Thymus (tissue), 14 donors: ENCODE measurements at places on chromosomes 1 and 21.

DNA sequence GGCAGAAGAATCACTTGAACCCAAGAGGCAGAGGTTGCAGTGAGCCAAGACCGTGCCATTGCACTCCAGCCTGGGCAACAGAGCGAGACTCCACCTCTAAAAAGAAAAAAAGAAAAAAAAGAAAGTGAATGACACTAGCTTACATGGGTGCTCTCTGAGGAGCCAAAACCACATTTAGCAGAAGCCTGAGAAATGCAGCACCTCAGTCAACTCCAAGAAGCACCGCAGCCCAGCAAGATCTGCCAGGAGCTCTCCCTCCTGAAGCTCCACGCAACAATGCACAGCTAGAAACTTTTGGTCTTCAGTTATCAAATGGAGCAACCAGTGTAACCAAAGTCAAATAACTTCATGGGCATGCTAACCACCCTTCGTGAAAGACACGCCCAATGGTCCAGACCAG is 229.1 kb downstream of the SETD4 start:
- H3K4me1 ChIP-seq: peaks cover 21% of the 10 kb centered on the region
- no peak overlapping the region for H3K4me3 ChIP-seq
- H3K27me3 ChIP-seq: no peaks in the 10 kb centered on the region
- H3K27ac ChIP-seq: no peak overlapping the region
- no peaks in the 10 kb centered on the region for H3K36me3 ChIP-seq

DNA sequence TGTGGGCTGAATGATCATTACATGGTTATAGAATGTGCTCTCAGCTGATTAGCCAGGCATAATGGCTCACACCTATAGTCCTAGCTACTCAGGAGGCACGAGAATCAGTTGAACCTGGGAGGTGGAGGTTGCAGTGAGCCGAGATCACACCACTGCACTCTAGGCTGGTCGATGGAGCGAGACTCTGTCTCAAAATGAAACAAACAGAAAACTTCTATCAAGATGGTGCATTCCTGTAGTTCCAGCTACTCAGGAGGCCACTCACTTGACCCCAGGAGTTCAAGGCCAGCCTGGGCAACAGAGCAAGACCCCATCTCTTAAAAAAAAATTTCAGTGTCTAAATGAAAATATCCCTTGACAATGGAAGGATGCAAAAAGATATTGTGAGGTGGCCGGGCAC is 10.9 kb downstream of the TIMM17A start:
- no peak for DNase-seq
- no peak overlapping the region for H3K4me3 ChIP-seq
- peaks cover 64% of the 10 kb centered on the region for H3K36me3 ChIP-seq
- H3K4me1 ChIP-seq: no peaks in the 10 kb centered on the region

- no peaks in the 10 kb centered on the region for H3K36me3 ChIP-seq
- no peaks in the 10 kb centered on the region for H3K27me3 ChIP-seq
- no peak overlapping the region for H3K4me3 ChIP-seq
- no peak for DNase-seq
Observed at GRCh38 chr21:25186273-25186672, 421.0 kb downstream of the MRPL39 start.

DNA sequence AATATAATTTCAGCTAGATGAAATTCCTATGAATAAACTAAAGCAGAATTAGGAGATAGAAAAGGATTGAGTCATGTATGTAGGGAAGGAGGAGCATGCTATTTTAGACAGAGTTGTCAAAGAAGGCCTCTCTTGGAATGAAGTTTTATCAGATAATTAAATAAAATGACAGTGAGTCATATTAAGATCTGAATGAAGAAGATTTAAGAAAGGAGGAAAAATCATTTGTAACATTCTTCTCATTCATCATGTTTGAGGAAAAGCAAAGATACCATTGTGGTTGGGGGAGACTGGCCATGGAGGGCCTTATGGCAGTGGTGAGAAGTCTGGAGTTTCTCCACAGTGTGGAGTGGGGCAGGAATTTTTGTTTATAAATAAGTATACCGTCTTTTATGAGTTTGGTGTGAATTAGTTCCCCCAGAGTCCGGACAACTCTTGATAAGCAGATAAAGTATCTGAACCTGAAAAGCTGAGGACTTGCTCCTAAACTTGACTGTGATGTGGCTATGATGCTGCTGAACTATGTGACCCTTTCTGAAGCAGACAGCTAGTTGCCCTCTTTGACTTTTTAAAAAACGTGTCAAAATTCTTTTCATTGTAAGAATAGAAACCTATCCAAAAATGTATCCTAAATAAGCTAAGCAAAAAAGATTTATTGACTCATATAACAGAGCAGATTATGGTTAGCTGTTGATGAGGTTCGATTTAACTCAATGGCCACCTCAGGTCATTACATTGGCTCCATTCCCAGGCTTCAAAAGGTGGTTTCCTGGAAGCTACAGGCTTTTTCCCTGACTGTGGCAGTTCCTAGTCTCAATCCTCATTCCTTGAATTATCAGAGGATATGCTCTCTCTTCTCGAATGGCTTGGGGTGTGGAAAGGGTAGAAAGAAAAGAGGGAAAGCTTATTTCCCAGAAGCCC is 90.8 kb downstream of the LHX9 start:
- H3K27me3 ChIP-seq: no peaks in the 10 kb centered on the region
- no peaks in the 10 kb centered on the region for H3K4me1 ChIP-seq
- H3K27ac ChIP-seq: no peak overlapping the region
- H3K36me3 ChIP-seq: no peaks in the 10 kb centered on the region
- no peak overlapping the region for H3K4me3 ChIP-seq

GRCh38 chr1:188070848-188071247 is 1242.1 kb downstream of the PLA2G4A start:
- no peak overlapping the region for H3K4me3 ChIP-seq
- no peak for DNase-seq
- H3K4me1 ChIP-seq: no peaks in the 10 kb centered on the region
- H3K27ac ChIP-seq: no peak overlapping the region
- no peaks in the 10 kb centered on the region for H3K36me3 ChIP-seq
- no peaks in the 10 kb centered on the region for H3K27me3 ChIP-seq

GRCh38 chr1:45769261-45769932 is 18.9 kb upstream of the IPP start:
- no peaks in the 10 kb centered on the region for H3K4me1 ChIP-seq
- no peaks in the 10 kb centered on the region for H3K36me3 ChIP-seq
- no peaks in the 10 kb centered on the region for H3K27me3 ChIP-seq
- no peak overlapping the region for H3K27ac ChIP-seq

DNA sequence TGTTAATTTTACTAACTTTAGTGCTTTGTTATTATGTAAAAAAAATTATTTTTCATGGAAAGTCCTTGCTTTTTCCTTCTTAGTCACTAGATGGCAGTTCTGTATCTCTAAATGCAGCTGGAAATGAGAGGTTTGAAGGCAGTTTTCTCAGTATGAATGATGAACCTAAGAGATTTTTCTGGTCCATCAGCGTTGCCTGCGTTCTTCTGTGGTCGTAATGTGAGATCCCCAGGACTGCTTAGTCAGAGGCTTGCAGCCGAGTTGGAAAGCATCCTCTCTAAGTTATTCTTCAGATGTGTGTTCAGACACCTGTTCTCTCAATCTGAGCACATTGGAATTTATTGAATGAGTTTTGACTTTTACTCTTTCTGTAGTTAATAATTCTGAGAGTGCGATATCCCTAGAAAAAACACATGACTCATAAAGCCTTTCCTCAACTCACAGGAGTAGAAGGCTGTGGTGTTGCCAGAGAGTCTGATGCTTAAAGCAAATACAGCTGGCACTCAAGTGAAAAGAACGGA is 99.3 kb downstream of the FMN2 start:
- H3K4me1 ChIP-seq: no peaks in the 10 kb centered on the region
- H3K4me3 ChIP-seq: no peak overlapping the region
- DNase-seq: peak; percentile 3
- no peaks in the 10 kb centered on the region for H3K36me3 ChIP-seq

DNA sequence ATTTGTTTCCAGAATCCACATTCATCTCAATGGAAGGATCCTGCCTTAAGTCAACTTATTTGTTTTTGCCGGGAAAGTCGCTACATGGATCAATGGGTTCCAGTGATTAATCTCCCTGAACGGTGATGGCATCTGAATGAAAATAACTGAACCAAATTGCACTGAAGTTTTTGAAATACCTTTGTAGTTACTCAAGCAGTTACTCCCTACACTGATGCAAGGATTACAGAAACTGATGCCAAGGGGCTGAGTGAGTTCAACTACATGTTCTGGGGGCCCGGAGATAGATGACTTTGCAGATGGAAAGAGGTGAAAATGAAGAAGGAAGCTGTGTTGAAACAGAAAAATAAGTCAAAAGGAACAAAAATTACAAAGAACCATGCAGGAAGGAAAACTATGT is 2.6 kb downstream of the GADD45A start:
- H3K4me3 ChIP-seq: no peak overlapping the region
- peaks cover 6% of the 10 kb centered on the region for H3K36me3 ChIP-seq
- peaks cover 10% of the 10 kb centered on the region for H3K4me1 ChIP-seq
- H3K27me3 ChIP-seq: no peaks in the 10 kb centered on the region

GRCh38 chr1:24070821-24071393 is 41.0 kb downstream of the MYOM3 start:
- peaks cover 16% of the 10 kb centered on the region for H3K27me3 ChIP-seq
- no peak overlapping the region for H3K27ac ChIP-seq
- H3K4me1 ChIP-seq: no peaks in the 10 kb centered on the region

DNA sequence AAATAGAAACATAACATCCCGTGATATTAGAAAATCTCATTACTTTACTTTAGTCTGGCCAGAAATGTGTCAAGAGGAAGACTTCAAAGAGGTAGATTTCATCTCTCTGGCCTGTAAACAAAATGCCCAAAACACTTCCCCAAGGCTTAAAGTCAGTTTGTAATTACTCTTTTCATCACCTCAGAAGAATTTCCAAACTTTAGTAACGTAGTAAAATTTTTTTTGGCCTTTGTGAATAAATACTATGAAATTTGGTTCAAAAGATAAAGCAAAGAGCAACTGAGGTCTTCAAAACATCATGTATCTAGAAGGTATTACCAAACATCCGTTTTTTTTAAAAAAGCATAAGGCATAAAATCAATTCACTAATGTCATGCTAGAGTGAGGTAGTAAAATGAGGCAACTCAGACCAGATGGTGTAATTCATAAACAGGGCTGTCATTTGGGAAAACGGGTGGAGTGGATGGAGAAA is 51.4 kb downstream of the LEPR start:
- H3K27ac ChIP-seq: no peak overlapping the region
- H3K36me3 ChIP-seq: no peaks in the 10 kb centered on the region
- H3K4me1 ChIP-seq: no peaks in the 10 kb centered on the region
- H3K27me3 ChIP-seq: no peaks in the 10 kb centered on the region

- peak overlapping the region; percentile 25 for H3K27ac ChIP-seq
- no peak for DNase-seq
- H3K4me3 ChIP-seq: no peak overlapping the region
- H3K36me3 ChIP-seq: no peaks in the 10 kb centered on the region
- peaks cover 71% of the 10 kb centered on the region for H3K4me1 ChIP-seq
Observed at GRCh38 chr1:234533975-234534876, 55.2 kb upstream of the TARBP1 start.

DNA sequence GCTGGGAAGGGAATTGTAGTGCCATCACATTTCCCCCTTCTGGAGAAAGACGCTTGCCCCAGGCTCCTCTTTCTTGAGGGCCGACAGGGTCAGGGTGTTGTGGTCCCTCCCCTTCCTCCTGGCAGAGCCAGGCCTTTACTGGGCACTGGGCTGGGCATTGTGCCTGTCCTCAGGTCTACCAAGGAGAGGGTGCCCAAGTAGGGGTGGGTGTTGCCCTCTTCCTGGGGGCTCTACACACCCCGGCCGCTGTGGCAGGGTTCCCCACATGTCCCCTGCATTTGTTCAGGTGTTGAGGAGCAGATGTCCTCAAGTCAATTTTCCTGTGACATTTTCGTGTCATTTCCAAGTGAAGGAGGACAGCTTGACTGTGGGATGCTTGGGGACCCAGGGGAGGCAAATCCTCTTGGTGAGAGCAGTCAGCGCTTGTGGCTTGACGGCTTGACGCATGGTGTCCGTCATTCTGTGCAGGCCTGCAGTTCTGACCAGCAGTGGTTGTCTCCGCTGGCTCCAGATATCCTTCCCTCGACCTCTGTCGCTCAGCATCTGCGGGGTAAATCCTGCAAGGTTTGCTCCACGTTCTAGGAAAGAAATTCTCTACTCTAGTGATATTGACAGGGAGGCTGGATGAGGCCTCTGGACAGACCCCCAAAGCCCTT is 181.9 kb upstream of the VAMP3 start:
- no peaks in the 10 kb centered on the region for H3K27me3 ChIP-seq
- H3K27ac ChIP-seq: no peak overlapping the region
- no peak for DNase-seq
- H3K36me3 ChIP-seq: no peaks in the 10 kb centered on the region
- no peaks in the 10 kb centered on the region for H3K4me1 ChIP-seq

GRCh38 chr1:34743775-34744174 is 11.1 kb upstream of the GJB5 start:
- H3K4me3 ChIP-seq: no peak overlapping the region
- no peaks in the 10 kb centered on the region for H3K36me3 ChIP-seq
- H3K27ac ChIP-seq: no peak overlapping the region
- H3K27me3 ChIP-seq: no peaks in the 10 kb centered on the region

GRCh38 chr1:216688127-216688657 is 35.0 kb downstream of the ESRRG start:
- no peaks in the 10 kb centered on the region for H3K4me1 ChIP-seq
- no peak overlapping the region for H3K4me3 ChIP-seq
- no peaks in the 10 kb centered on the region for H3K36me3 ChIP-seq
- no peaks in the 10 kb centered on the region for H3K27me3 ChIP-seq
- no peak overlapping the region for H3K27ac ChIP-seq

- H3K27me3 ChIP-seq: peaks cover 31% of the 10 kb centered on the region
- H3K36me3 ChIP-seq: no peaks in the 10 kb centered on the region
- no peaks in the 10 kb centered on the region for H3K4me1 ChIP-seq
- no peak for DNase-seq
- H3K27ac ChIP-seq: no peak within 1 kb of the TSS
- no peak within 1 kb of the TSS for H3K4me3 ChIP-seq
Observed at GRCh38 chr1:99264201-99265021, at the start of gene PLPPR4. TSS of gene PLPPR4 (plus strand) at chr1:99264492. CDS start at chr1:99264594, 102 bp downstream.

GRCh38 chr21:44552681-44553080 is 1.4 kb upstream of the KRTAP10-2 start:
- H3K4me1 ChIP-seq: peaks cover 4% of the 10 kb centered on the region
- H3K36me3 ChIP-seq: no peaks in the 10 kb centered on the region
- peaks cover 10% of the 10 kb centered on the region for H3K27me3 ChIP-seq

DNA sequence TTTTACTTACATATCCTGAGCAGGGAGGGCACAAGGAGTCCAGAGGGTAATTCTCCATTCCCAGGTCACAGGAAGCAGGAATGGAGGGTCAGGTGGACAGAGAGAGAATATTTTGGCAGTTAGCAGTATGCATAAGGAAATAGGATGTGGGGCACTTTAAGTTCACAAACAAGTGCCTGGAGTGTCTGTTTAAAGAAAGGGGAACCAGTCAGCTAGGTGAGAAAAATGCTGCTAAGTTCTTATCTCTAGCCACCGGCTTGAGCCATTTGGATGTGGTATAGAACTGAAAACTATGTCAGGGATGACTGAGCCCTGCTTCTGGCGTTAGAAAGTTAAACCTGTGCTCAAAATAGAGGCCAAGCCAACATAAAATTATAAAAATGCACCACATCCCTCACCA is 739.7 kb upstream of the NCAM2 start:
- DNase-seq: no peak
- H3K36me3 ChIP-seq: no peaks in the 10 kb centered on the region
- no peak overlapping the region for H3K27ac ChIP-seq
- H3K4me3 ChIP-seq: no peak overlapping the region
- no peaks in the 10 kb centered on the region for H3K4me1 ChIP-seq

GRCh38 chr1:66367369-66367768 is 166.6 kb upstream of the SGIP1 start:
- H3K4me3 ChIP-seq: no peak overlapping the region
- no peaks in the 10 kb centered on the region for H3K4me1 ChIP-seq
- peaks cover 22% of the 10 kb centered on the region for H3K36me3 ChIP-seq
- no peak overlapping the region for H3K27ac ChIP-seq
- DNase-seq: no peak
- no peaks in the 10 kb centered on the region for H3K27me3 ChIP-seq

GRCh38 chr1:219119839-219120238 is 53.8 kb upstream of the LYPLAL1 start:
- no peak overlapping the region for H3K4me3 ChIP-seq
- no peaks in the 10 kb centered on the region for H3K36me3 ChIP-seq
- DNase-seq: no peak
- no peak overlapping the region for H3K27ac ChIP-seq
- no peaks in the 10 kb centered on the region for H3K4me1 ChIP-seq
- no peaks in the 10 kb centered on the region for H3K27me3 ChIP-seq
